ENCODE measurements at places on chromosomes 2 and 18.

- no peak for DNase-seq
These were observed 11.0 kb downstream of the UBE2E3 start for GRCh38 chr2:180991361-180991760.

- no peak for DNase-seq
These were observed 76.8 kb downstream of the LIMS1 start for GRCh38 chr2:108611021-108611420.

DNA sequence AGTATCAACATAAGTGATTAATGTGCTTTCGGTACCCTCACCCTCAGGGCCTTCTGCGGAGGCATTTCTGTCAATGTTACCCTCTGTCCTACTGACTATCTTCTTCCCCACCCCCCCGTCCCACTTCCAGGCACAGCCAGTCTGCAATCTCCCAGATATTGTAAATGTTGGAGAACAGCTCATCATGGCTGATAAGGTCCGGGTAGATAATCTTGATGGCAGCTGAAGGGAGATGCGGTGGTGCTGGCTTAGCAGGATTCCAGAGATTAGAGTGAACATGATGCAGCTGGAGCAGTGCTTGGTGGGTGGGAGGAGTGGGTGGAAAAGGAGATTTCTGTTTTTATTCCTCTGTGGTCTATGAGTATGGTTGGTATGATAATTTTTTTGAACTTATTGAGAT, 15.5 kb downstream of the GTF2A1L start:
- DNase-seq = no peak

- no peak for DNase-seq
These were observed 150.7 kb upstream of the MGAT5 start for GRCh38 chr2:134103196-134103595.

DNA sequence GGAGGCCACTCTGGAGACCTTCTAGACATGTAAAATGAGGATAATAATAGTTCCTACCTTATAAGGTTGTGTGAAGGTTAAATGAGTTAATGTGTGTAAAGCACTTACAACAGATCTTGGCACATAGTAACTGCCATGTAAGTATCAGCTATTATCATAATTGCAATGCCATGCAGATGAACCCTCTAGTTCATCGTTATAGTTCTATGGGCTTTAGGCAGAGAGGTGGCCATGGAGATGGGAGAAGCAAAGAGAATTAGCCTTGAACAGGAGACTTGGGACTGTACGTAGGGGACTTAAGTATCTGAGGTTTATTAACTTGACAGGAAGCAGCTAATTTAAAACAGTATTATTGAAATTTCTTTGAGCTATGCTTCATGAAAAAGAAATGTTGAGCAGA, 151.8 kb downstream of the PIK3C3 start:
- no peak for DNase-seq

- DNase-seq = no peak
These were observed 83.7 kb downstream of the MTA3 start for GRCh38 chr2:42652086-42652485.

DNA sequence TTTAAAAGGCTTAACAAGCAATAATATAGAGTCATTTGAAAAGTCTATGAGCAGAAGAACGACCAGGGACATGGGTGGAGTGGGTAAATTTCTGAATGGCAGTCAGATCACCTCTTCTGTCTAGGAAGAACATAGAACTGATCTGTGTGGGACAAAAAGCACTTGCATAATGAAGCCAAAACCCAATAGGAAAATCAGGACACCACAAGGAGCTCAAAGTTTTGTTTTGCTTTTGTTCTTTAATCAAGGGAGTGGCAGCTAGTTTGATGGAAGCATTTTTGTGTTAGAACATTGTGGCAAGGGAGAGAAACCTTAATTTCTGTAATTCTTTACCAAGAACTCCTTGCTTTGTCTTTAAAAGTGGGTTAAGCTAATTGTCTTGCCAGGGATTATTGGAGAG, 240.2 kb upstream of the TANK start:
- no peak for DNase-seq

GRCh38 chr2:172427256-172427989, at the start of gene ITGA6:
ITGA6 (plus strand) TSS chr2:172427586.
- DNase-seq = peak; percentile 59

GRCh38 chr2:181623159-181623558, 33.7 kb downstream of the CERKL start:
- DNase-seq = no peak

DNA sequence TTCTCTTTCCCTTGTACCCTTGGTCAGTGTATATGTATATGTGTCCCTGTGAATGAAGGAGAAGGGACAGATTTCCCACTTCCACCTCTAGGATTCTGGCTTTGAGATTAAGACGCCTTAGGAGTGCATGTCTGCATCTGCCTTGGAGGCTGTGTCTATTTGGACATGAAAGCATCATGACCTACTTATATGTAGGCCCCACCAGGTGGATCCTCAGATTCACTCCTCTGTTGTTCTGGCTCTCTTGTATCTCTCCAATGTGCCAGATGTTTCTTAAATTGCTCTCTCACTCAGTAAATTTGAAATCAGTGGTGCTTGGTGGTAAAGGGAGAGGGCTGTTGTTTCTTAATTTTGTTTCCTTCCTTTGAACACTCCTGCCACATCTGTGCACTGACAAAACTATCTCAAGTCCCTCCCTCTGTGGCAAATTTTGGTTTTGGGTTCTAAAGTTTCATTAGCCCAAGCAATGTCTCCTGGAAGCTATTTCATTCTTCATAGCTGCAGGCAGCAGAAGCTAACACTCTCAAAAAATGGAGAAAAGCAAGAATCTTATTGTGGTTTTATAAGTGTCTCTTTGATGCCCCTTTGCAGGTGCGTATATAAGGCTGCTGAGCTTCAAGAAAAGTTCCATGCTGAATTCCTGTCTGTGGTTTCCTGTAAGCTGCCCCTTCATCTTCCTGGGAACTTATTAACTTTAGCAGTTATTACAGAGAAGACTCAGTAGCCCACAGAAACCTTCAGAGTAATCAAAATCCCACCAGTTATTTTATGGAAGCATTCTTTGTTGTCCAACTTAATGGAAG, 179.7 kb upstream of the SETBP1 start:
- no peak for DNase-seq

DNA sequence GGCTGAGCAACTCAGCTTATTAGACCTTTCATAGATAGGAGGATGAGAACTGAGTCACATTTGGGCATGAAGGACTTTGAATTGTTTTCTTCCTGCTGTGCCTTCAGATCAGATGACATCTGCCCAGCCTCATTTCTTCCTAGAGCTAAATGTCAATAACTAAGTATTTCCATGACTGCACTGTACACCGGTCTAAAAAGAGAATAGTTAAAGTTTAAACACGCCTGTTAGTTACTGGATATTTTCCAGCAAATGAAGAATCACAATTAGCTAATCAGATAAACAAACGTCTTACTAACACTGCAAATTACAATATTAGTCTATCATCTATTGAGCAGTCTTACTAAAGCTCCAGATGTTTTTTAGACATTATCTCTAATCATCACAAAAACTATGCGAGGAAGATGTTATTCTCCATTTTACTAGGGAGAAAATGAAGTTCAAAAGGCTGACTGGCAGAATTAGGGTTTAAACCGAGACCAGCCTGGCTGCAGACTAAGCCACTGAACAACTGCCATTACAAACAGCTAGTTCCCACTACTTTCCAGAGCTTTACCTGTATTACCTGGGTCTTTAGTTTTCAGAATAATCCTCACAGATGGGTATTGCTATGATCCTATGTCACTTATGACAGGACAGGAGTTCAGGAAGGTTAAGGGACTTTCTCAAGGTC, 69.4 kb upstream of the ZNF397 start:
- no peak for DNase-seq

DNA sequence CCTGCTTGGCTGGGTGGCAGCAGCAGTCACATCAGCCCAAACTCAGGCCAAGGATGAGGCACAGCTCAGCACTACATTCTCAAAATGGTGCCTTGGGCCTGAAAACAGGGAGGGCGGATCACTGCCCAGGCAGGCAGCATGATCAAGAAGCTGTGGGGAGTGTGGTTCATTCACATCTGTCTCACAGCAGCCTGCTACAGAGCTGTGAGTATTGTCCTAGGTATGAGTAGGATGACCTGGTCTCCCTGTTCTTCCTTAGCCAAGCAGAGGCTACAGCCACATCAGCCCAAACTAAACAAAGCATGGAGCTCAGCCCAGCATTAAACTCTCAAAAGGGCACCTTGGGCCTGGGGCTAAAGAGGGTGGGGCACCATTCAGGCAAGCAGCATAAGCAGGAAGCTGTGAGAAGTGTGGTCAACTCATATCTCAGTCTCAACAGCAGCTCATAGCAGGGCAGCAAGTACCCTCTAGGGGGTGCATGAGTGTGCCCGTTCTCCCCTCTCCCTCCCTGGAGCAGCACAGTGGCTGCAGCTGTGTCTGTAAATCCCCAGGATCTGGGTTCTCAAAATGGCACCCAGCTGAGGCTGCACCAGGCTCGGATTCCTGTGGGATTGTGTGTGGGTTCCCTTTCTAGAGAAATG, 139.6 kb downstream of the TRABD2A start:
- DNase-seq = peak; percentile 28

GRCh38 chr2:111198701-111199100, 78.0 kb downstream of the BCL2L11 start:
- DNase-seq = no peak

- DNase-seq = no peak
These were observed 114.1 kb upstream of the FIGN start for GRCh38 chr2:163849756-163850435.

- DNase-seq = no peak
These were observed 217.5 kb downstream of the TRIB2 start for GRCh38 chr2:12934146-12934756.

GRCh38 chr2:62774555-62775366, 69.2 kb downstream of the EHBP1 start:
- no peak for DNase-seq

DNA sequence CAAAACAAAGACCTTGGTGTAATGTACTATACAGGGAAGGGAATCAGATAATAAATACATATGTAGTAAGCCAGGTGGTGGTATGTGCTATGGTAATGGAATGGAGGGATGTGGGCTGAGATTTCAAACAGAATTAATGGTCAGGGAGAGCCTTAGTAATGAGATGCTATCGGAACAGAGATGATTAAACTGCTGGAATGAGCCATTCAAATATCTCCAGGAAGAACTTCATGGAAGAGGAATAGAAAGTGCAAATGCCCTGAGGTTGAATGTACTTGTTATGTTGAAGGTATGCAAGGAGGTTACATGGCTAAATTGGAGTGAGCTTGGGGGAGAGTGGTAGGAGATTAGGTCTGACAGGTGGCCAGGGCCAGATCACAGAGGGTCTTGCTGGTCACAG, 5.1 kb downstream of the SERPINB11 start:
- DNase-seq = no peak

DNA sequence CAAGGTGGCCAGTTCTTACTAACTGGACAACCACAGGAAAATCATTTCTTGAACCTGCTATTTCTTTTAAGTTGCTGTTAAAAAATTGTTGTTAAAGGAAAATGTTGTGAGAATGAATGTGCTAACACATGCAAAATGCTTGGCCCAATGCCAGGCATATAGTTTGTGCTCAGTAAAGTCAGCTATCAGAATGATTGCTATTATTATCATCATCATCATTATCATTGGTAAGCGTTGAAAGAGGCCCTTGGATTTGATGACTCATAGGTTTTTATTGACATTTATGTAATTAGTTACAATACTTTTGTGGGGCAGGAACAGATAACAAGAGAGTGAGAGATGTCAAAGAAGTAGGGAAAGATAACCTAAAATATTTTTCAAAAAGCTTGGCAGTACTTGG, 394.2 kb upstream of the ZEB2 start:
- DNase-seq = no peak

GRCh38 chr2:128543646-128544045, 225.0 kb upstream of the HS6ST1 start:
- no peak for DNase-seq

DNA sequence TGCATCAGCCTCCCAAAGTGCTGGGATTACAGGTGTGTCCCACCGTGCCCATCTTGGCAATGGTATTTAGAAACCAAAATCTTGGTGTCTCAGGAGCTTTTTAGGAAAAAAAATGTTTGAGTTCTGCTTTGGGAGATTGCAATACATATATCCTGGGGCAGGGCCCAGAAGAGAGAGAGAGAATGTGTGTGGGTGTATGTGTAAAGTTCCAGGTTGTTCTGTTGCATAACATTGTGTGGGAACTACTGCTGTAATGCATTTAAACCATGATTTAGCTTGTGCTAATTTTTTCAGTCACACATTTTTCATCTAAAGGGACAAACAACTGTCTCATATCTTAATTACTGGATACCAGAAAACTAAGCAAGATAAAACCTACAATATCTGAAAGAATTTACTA, 70.8 kb upstream of the NABP1 start:
- DNase-seq = no peak

DNA sequence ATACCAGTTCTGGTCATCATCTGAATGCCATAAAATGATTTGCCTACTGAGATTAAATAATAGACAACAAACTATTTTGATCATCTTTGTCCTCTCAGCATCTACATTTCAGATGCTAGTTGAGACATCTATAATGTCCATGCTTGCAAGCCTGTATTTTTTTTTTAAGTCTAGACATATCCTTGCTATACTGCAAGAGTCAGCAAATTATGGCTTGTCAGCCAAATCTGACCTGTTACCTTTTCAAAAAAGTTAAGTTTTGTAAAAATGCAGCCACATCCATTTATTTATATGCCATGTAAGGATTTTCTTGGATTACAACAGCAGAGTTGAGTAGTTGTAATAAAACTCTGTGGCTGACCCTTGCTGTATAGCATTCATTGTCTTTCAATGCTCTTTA, 1355.7 kb upstream of the FAM98A start:
- DNase-seq = no peak

- no peak for DNase-seq
These were observed 79.1 kb upstream of the SEC11C start for GRCh38 chr18:59060551-59060950.
